Heart right ventricle (tissue), 16 donors: ENCODE measurements at places on chromosomes 6 and 20. TPM values are rescaled to one million over a fixed set of nuclear protein-coding genes. Genes with fewer than 3 reads are reported as not detected.

DNA sequence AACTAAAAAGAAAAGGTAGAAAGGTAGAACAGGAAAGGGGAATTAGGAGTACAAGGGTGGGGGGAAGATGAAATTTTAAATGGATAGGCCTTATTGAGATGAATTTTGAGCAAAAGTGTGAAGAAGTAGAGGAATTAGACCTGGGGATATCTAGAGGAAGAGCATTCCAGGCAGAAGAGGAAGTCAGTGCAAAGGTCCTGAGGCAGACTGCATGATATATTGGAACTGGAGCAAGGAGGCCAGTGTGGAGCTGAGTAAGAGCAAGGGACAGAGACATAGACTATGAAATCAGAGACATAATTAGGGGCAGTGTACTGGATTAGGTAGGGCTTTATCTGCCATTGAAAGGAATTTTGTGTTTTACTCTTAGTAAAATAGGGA is 40.4 kb downstream of the MAPK14 start:
- DNase-seq = no peak

- no peak for DNase-seq
These were observed 3.4 kb downstream of the RPS12 start for GRCh38 chr6:132817554-132818403.

Gene CD83
- total RNA-seq = 0.82 TPM

Gene ZBTB12
- 4.1 TPM for total RNA-seq

Gene MCHR2
- total RNA-seq = not detected

DNA sequence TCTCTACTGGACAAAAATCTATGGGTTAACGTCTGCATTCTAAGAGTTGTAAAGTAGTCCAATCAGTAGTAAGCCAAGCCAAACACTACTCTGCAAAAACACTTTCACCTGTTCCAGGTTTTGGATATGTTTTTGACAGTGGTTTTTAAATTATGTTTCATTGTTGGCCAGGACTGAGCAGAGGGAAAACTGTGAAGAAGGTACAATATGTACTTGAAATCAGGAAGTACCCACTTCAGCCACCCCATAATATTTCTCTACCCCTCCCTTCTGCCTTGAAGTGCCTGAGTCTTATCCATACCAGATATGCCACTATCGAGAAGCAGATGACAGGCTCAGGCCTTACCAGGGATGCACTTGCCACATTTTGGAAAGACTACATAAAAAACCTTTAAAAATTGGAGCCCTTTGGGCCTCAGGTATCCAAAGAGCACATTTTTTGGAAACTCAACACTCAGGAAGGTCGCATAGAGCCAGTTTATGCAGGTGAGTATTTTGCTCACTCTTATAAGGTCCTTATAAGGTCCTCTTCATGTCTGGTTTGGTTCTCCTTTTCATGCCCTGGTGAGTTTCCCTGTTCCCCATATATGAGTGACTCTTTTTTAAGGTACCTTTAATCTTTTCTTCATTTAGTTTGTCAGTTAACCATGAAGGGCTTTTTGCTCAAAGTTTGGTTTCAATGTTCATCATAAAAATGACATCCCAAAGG is 859.3 kb upstream of the FLRT3 start:
- DNase-seq = no peak
